NCI-H69 (cell line): ENCODE measurements at places on chromosomes 5 and 9.
A peak's percentile ranks its signal among the peaks of the same experiment; 100 is the strongest.

- DNase-seq = no peak
Measured at GRCh38 chr9:77731008-77731698, 83.0 kb upstream of the GNA14 start.

- DNase-seq = peak; percentile 91
Measured at GRCh38 chr5:14428302-14429081, 153.1 kb upstream of the OTULINL start.

GRCh38 chr9:124116683-124117363 is 105.3 kb downstream of the LHX2 start:
- DNase-seq = no peak

- DNase-seq = no peak
Measured at GRCh38 chr9:5479994-5480694, 29.8 kb downstream of the CD274 start.

DNA sequence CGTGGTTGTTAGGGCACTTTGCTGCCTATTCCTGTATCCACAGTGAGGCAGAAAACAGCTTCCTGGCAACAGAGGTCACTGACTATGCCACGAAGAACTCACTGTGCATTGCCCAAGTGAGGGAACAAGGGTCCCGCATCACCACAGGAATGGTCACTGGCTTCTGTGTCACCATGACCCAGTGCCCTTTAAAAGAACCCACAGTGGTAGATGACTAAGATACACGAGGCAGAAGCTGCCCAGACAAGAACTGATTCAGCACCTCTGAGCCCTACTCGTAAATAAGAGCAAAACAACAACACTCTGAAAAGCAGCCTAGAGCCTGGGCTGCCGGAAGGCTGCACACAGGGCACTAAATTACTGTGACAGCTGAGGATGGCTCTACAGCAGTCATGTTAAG is 236.6 kb upstream of the RASEF start:
- DNase-seq = peak; percentile 15

DNA sequence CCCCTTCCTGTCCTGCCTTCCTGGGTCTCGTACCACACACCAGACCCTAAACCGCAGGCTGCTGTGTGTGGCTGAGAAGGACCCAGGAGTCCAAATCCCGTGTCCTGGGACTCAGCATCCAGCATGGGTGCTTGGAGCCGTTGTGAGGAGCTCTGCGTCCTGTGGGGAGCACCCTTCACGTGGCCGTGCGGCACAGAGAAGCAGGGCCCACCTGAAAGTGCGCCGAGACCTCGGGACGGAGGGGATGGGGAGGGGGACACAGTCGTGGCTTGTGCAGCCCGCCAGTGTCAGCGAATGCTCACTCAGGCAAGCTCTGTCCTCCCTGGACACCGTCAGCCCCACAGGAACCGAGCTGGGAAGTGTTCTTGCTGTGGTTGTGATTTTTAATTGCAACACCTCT is 244.6 kb downstream of the CACNA1B start:
- DNase-seq = no peak

DNA sequence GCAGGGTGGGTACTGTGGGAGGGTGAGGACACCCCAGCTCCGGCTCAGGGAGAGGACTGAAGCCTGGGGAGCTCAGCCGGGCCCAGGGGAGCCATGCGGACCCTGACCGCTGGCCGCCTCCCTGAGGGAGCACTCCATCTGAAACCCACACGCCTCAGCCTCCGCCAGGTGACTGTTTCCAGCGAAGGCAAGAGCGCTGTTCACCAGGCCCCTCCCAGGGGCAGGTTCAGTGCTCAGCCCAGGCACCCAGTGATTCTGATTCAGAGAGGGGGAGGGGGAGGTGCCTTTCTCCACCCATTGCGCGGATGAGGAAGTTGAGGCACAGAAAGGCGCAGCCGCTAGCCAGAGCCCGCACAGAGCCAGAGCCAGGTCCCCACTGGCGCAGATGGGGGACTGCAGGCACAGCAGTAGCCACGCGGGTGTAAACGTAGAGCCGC is 27.0 kb downstream of the ADGRD2 start:
- peak; percentile 70 for DNase-seq

DNA sequence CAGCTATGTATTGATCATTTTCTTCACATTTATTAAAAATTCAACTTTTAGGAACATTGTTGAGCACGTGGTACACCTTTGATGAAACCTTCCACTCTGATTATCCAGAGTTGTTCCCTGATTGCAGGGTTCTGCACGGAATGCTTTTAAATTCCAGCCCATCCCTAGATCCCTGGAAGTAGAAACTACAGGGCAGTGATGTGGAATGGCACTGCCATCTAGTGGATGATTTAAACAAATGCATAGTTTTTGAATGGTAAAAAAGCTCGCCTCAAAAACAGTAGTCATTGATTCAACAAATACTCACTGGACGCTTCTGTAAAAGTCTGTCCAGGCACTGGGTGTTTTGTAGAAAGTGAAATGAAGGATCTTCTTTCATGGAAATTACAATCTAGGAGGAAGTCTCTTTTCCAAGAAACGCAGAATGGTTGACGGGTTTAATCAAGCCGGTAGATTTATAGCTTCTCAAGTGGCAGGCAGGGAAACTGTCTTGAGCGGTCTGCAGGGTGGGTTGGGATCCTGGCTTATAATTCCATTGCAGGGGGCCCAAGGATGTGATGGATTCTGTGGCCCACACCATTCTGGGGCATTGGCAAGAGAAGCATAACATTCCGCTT is 118.4 kb downstream of the ARHGAP26 start:
- DNase-seq = peak; percentile 66

DNA sequence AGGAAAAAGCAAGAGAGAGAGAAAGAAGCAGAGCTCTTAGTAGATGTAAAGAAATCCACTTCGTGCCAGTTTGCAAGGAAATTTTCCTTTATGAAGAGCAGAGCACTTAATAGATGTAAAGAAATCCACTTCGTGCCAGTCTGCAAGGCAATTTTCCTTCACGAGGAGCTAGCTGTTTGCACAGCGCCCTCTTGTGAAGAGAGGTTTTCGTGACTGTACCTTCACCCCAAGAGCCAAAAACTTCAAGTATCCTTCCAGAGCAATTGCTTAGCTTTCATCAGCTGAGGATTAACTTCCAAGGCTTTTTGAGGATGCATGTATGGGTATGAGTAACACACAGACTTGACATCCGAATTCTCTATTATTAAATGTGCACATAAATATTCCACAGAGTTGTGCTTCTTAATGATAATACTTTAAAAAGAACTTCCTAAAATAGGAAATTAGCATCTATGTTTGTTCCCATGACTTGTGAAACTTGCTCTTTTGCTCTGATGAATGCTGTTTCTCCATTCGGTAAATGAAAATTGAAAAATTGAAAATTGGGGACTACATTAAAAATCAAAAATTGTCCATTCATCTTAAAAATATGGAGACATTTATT is 525.6 kb downstream of the PDE4D start:
- peak; percentile 86 for DNase-seq
